ENCODE measurements at places on chromosomes 5 and 9. TPM values are rescaled to one million over a fixed set of nuclear protein-coding genes. Genes with fewer than 3 reads are reported as not detected.

DNA sequence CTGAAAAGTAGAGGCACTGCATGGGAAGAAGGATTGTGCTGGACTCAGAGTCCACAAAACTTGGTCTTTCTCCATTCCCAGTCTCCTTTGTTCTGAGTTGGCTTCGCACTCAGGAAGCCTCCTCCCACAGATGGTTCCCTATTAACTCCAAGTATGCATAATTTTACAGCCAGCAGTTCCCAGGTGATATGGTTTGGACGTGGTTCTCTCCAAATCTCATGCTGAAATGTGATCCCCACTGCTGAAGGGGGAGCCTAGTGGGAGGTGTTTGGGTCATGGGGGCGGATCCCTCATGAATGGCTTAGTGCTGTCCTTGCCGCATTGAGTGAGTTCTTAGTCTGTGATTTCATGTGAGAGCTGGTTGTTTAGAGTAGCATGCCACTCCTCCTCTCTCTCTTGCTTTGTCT, 86.6 kb downstream of the FEM1C start:
- no peaks in the 10 kb centered on the region for H3K36me3 ChIP-seq
- peak; percentile 23 for DNase-seq
- no peaks in the 10 kb centered on the region for H3K27me3 ChIP-seq
- H3K4me1 ChIP-seq = peaks cover 64% of the 10 kb centered on the region
- no peak overlapping the region for H3K27ac ChIP-seq
- no peak overlapping the region for H3K4me3 ChIP-seq

LCN6 gene
- 5.1 TPM for total RNA-seq

PTTG1 gene
- 0.49 TPM for total RNA-seq

RUSC2 gene
- total RNA-seq = 23.2 TPM

DNA sequence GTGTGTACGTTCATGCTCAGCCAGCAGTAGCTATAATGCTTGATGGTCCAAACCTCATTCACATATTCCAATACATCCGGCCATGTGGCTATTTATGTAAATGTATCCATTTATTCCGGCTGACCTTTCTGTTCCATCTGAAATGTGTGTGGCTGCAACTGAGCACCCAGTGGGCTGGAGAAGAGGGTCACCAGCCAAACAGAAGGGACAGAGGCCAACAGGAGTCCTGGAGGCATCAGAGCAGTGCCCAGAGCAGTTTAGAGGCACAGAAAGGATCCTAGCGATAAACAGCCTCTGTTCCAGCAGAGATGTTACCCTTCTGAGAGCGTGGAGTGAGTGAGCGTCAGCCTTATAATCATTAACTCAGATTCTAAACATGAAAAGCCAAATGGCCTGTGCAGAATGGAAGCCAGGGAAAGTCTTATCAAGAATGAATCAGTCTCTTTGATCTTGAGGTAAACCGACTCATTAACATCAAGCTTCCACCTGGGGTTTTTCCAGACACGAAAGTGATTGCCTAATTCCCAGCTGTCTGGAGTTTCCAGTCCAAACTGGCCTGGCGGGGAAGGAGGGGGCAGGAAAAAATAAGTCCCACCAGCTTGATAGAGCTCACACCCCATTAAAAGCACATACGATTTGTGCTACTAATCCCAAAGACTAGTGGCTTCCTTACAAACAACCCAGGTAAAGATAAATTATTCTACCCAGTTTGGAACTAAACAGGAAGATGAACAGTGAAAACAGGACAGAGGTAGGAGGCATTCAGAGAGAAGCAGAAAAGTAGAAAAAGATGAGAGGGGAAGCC, 55.7 kb downstream of the SUSD1 start:
- H3K27ac ChIP-seq = no peak overlapping the region
- DNase-seq = no peak
- H3K4me1 ChIP-seq = no peaks in the 10 kb centered on the region
- no peaks in the 10 kb centered on the region for H3K36me3 ChIP-seq
- H3K4me3 ChIP-seq = no peak overlapping the region
- no peaks in the 10 kb centered on the region for H3K27me3 ChIP-seq

GRCh38 chr5:58294598-58295305, 165.1 kb downstream of the PLK2 start:
- no peaks in the 10 kb centered on the region for H3K4me1 ChIP-seq
- no peaks in the 10 kb centered on the region for H3K36me3 ChIP-seq
- no peak for DNase-seq
- H3K4me3 ChIP-seq = no peak overlapping the region
- no peak overlapping the region for H3K27ac ChIP-seq

TRIP13 gene
- 1.3 TPM for total RNA-seq

DNA sequence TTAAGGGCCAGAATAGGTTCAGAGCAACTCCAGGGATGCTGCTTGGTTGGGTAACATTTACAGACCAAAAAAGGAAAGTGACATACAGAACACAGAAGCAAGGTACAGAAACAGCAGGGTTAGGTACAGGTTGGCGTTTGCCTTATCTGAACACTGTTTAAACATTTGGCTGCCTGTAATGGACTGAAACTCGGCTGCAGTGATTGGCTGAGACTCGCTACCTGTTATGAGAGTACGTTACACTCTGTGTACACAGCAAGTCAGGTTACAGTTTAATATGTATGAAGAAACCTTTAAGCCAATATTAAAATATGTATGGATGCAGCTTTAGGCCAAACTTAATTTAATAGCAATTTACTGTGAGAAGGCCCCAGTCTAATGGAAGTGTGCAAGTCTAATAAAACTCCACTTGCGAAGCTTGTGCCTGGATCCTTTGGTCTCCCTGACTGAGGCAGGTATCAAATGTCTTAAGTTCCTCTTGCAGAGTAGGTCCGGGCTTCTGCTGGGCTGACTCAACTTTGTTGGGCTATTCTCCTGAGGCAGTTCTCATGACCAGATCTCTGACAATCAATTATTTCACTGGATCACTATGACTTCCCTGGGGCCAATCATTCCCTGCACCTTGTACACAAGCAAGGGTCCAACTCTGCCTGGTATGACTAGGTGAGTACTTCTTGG, 204.9 kb downstream of the ZNF462 start:
- no peaks in the 10 kb centered on the region for H3K4me1 ChIP-seq
- H3K27me3 ChIP-seq = no peaks in the 10 kb centered on the region
- H3K36me3 ChIP-seq = no peaks in the 10 kb centered on the region
- no peak overlapping the region for H3K4me3 ChIP-seq
- no peak overlapping the region for H3K27ac ChIP-seq

DNA sequence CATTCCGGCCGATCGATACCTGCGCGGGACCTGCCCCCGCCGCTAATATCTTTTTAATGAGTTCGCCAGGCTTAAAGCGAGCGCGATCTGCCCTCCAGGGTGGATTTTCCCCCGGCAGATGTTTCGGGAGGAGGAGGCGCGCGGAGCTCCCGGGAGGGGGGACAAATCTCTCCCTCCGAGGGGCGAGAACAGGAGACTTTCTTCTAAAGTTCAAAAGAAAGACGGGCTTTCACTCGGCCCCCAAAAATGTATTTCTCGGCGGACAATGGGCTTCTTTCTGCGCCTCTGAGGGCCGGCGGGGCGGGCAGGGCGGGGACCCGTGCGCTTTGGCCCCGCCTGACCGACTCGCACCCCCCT, 4.1 kb upstream of the PRDM12 start:
- H3K4me3 ChIP-seq = peak overlapping the region; percentile 35
- H3K27me3 ChIP-seq = peaks cover 99% of the 10 kb centered on the region
- no peak overlapping the region for H3K27ac ChIP-seq
- no peaks in the 10 kb centered on the region for H3K36me3 ChIP-seq
